ENCODE measurements at places on chromosomes 6 and 20. TPM values are rescaled to one million over a fixed set of nuclear protein-coding genes. Genes with fewer than 3 reads are reported as not detected.

- no peak overlapping the region for H3K27ac ChIP-seq
- no peaks in the 10 kb centered on the region for H3K36me3 ChIP-seq
- H3K27me3 ChIP-seq: no peaks in the 10 kb centered on the region
- no peak for DNase-seq
Measured at GRCh38 chr6:30155520-30156261, 5.3 kb downstream of the TRIM10 start.

GRCh38 chr6:135053406-135053805, 1.2 kb downstream of the HBS1L start:
- no peak overlapping the region for H3K4me3 ChIP-seq
- H3K27ac ChIP-seq: no peak overlapping the region
- no peaks in the 10 kb centered on the region for H3K4me1 ChIP-seq
- no peaks in the 10 kb centered on the region for H3K36me3 ChIP-seq
- no peak for DNase-seq
- no peaks in the 10 kb centered on the region for H3K27me3 ChIP-seq

DNA sequence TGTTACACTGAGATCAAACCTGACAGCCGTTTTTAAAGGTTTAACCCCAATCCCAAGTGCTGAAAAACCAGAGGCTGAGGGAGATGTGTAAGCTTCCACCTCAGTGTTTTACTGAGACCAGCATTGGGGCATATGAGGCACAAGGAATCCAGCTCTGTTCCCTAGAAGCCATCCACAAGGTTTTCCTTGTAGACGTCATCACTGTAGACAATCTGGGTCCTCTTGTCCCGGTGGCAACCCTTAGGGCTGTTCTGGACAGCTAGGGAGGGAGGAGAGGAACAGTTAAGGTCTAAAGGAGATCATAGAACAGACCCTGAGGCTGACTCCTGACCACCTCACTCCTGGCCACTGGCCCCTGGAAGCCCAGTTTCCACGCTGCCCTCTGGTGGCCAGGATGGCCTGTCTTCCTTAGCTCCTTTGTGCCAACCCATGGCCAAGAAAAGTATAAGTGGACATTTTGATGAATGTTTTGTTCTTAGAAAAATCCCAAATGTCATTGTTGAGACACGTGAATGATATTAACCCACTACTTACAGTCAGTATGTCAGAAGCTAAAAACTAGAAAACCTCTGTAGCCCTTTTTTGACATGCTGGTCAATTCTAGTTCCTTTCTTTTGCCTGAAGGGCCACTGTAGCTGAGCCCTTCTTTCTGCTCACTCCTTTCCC, 6.4 kb downstream of the CFB start:
- H3K36me3 ChIP-seq: peaks cover 26% of the 10 kb centered on the region
- H3K27me3 ChIP-seq: no peaks in the 10 kb centered on the region
- H3K4me1 ChIP-seq: no peaks in the 10 kb centered on the region
- H3K4me3 ChIP-seq: no peak overlapping the region

DNA sequence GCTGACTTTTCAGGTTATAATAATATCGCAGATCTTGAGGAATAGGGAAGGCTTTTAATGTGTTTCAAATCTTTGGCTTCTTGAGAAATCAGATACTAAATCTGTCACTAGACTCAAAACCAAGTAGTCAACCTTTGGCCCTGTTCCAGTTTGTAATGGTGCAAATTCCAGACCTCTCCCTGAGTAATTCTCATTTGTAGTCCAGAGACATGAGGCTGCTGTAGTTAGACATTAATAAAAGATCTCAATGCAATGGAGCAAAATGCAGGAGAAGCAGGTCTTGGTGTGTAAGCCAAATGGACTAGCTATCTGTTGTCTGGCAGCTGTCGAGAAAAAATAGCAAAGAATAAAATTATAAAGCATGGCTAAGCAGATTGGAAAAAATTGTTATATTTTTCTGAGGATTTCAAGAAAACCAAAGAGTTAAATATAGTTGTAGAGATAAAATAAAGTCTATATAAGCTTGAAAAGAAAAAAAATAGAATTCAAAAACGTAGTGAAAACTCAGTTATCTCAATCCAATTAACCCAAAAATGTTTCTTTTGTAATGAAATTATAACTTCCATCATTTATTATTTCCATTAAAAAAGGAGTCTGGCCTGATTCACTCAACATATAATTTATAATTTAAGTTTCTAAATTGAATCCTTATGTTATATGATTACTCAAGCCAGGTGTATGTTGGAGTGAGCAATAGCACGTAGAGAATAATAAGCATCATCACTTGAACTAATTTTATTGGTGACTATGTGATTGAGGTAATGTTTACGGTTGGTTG, 161.5 kb upstream of the ADGRB3 start:
- no peaks in the 10 kb centered on the region for H3K27me3 ChIP-seq
- no peak for DNase-seq
- no peak overlapping the region for H3K4me3 ChIP-seq
- H3K4me1 ChIP-seq: no peaks in the 10 kb centered on the region
- no peak overlapping the region for H3K27ac ChIP-seq

DNA sequence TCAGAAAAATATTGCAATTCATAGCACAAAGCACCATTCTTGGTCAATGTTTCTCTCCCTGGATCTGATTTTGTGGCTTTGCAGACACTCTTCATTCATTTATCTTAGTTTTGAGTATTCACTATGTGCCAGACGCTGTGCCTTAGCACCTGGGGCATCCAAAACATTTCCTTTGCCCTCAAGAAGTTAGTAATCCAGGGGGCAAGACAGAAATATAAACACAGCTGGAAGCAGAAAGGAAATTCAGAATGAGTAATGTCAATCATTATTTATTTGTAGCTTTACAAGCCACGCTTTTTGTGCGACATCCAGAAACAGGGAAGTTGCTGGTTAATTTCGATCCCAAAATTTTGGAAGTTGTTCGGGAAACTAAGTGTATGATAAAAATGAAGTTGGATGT, 71.4 kb downstream of the DNAH8 start:
- no peak for DNase-seq
- no peak overlapping the region for H3K27ac ChIP-seq
- no peaks in the 10 kb centered on the region for H3K36me3 ChIP-seq
- no peak overlapping the region for H3K4me3 ChIP-seq

DNA sequence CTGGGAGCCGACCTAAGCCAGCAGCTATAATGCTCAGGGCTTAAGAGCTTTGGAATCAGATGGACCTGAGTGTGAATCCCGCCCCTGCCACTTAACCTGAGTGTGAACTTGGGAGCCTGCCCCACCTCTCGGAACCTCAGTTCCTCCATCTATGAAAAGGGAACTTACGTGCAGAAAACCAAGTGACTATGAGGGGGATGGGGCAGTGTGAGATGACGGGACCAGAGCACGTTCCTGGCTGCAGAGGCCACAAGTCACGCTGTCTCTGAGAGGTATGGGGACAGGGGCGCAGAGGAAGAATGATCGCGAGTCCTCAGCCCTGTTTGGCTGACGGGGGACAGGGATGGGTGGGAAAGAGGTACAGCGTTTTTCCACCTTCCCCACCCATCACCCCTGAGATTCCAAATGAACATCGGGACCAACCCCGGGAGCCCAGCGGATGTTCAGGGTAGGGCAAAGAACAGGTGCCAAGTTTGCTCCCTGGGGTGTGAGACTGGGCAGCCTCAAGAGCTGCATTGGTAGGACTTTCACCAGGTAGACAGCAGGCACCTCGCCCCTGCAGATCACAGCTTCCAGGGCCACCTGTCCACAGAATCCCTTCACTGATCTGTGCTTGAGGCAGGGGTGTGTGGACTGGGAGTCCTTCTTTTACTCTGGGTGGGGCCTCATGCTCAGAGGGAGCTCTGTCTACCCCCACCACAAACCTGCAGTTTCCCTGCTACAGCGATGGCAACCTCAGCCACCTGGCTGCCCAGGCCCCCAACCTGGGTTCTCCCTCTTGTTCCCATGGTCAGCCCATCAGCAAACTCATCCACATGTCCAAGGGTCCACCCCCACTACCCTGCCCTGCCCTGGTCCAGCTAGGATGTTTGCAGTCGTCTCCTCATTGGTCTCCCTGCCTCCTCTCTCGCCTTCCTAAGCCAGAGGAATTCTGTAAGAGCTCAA, 85.8 kb downstream of the CEBPB start:
- no peak overlapping the region for H3K27ac ChIP-seq
- H3K4me1 ChIP-seq: peaks cover 8% of the 10 kb centered on the region
- H3K4me3 ChIP-seq: no peak overlapping the region
- no peak for DNase-seq
- H3K27me3 ChIP-seq: no peaks in the 10 kb centered on the region

DNA sequence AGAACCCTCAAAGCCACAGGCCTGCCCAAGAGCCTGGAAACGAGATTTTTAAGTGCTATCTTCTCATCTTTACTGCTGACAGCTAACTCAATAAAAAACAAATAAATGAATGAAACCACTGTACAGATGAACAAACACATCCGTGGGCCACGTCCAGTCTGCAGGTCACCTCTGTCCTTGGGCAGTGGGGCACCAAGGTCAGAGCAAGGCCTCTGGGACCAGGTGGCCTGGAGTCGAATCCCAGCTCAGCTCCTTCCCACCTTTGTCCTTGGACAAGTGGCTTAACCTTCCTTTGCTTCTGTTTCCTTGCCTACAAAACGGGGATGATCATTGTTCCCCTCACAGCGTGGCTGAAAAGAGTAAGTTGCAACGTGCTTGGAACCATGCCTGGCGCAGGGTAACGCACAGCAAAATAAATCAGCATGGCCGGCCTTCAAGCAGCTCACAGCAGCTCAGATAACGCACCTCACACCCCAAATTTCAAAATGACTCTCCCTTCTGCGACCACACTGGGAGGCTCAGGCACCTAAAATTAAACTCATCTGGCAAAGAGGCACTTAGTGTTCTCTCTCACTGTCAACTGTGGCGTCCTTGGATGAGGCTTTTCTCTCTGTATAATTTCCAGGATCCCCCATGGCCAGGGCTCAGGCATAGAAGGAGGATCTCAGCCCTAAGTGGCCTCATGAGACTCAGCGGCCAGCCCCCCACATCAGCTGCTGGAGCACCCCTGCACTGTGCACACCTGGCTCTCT, 35.7 kb downstream of the RRBP1 start:
- H3K27ac ChIP-seq: peak overlapping the region; percentile 6
- peaks cover 17% of the 10 kb centered on the region for H3K36me3 ChIP-seq
- peak; percentile 68 for DNase-seq

DNA sequence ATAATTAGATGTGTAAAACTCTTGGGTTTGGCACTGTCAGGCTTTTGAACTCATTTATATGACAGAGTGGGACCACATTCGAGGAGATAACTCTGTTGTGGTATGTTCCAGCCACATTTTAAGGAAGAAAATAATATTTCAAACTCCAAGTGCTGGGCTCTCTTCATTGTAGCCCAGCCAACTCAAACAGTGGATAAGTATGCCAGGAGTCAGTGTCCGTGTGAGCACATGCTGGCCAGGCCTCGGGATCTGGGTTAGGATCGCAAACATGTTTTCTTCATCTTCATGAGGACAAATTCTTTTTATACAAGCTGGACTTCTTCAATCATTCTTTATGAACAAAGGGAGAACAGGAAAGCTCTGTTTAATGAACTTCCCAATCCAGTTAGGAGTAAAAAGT, 497.5 kb downstream of the MAFB start:
- no peaks in the 10 kb centered on the region for H3K4me1 ChIP-seq
- H3K36me3 ChIP-seq: no peaks in the 10 kb centered on the region
- no peaks in the 10 kb centered on the region for H3K27me3 ChIP-seq
- DNase-seq: no peak
- H3K27ac ChIP-seq: no peak overlapping the region

TAP2 gene
- 8.8 TPM for polyA plus RNA-seq

DNA sequence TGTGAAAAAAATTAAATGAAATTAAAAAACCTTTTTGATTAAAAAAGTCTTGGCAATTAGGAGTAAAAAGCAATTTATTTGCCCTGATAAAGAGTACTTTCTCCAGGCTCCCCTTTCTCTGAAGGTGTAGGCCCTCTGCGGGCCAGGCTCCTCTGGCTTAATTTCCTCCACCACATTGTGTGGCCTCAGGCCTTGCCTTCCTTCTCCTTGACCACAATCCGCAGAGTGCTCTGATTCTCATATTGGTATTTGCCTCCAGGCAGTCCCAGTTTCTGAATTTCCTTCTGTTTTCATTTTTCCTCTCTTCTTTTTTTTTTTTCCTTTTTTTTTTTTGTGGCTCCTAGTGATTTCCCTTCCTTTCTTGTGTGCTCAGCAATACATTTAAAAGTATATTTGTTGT, 96.4 kb downstream of the AIG1 start:
- H3K4me3 ChIP-seq: no peak overlapping the region
- H3K27ac ChIP-seq: no peak overlapping the region
- no peaks in the 10 kb centered on the region for H3K36me3 ChIP-seq
- no peaks in the 10 kb centered on the region for H3K4me1 ChIP-seq

- H3K4me3 ChIP-seq: no peak overlapping the region
- no peaks in the 10 kb centered on the region for H3K4me1 ChIP-seq
- no peak overlapping the region for H3K27ac ChIP-seq
- no peak for DNase-seq
- no peaks in the 10 kb centered on the region for H3K36me3 ChIP-seq
Measured at GRCh38 chr6:43904311-43905123, 134.5 kb downstream of the VEGFA start.

SNX21 gene
- polyA plus RNA-seq: 11.3 TPM

DNMT3B gene
- polyA plus RNA-seq: 3.4 TPM

ULBP2 gene
- polyA plus RNA-seq: 0.19 TPM

DNA sequence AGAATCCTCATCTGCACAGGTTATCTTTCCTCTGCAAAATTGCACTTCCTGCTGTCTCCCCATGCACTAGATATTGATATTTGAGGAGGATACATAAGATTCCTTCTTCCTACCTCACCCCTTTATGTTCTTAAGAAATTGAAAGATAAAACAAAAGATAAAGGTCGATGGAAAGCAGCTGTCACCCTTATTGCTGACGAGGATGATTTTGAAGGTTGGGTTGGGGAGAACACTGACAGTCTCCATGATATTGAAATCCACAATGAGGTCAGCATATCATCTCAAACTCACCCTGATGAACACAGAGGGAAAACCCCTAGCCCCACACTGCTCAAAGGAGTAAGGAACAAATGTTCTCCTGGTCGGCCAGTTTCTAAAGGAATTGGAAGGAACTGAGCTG, 110.6 kb upstream of the FUT9 start:
- H3K4me1 ChIP-seq: no peaks in the 10 kb centered on the region
- H3K4me3 ChIP-seq: no peak overlapping the region
- DNase-seq: no peak

PHACTR3 gene
- 1.2 TPM for polyA plus RNA-seq

- no peak overlapping the region for H3K27ac ChIP-seq
- no peaks in the 10 kb centered on the region for H3K36me3 ChIP-seq
- no peak overlapping the region for H3K4me3 ChIP-seq
- no peaks in the 10 kb centered on the region for H3K27me3 ChIP-seq
- H3K4me1 ChIP-seq: no peaks in the 10 kb centered on the region
Measured at GRCh38 chr6:68038815-68039408, 596.2 kb upstream of the ADGRB3 start.

GRCh38 chr20:16004108-16004854, 569.0 kb downstream of the KIF16B start:
- no peaks in the 10 kb centered on the region for H3K27me3 ChIP-seq
- H3K27ac ChIP-seq: no peak overlapping the region
- no peaks in the 10 kb centered on the region for H3K36me3 ChIP-seq
- no peaks in the 10 kb centered on the region for H3K4me1 ChIP-seq

- no peaks in the 10 kb centered on the region for H3K36me3 ChIP-seq
- no peak for DNase-seq
- H3K27me3 ChIP-seq: no peaks in the 10 kb centered on the region
- no peaks in the 10 kb centered on the region for H3K4me1 ChIP-seq
- H3K4me3 ChIP-seq: no peak overlapping the region
Measured at GRCh38 chr20:53284696-53285095, 308.9 kb downstream of the ZNF217 start.
